ENCODE measurements at places on chromosomes 2 and 18.

GRCh38 chr18:76839086-76839794 lies 16.9 kb downstream of the ZNF236 start:
- DNase-seq, result no peak

GRCh38 chr18:59915606-59916005 lies 15.8 kb downstream of the PMAIP1 start:
- DNase-seq, result no peak

- DNase-seq, result no peak
These were observed 125.0 kb downstream of the LRP2 start for GRCh38 chr2:169237286-169237685.

DNA sequence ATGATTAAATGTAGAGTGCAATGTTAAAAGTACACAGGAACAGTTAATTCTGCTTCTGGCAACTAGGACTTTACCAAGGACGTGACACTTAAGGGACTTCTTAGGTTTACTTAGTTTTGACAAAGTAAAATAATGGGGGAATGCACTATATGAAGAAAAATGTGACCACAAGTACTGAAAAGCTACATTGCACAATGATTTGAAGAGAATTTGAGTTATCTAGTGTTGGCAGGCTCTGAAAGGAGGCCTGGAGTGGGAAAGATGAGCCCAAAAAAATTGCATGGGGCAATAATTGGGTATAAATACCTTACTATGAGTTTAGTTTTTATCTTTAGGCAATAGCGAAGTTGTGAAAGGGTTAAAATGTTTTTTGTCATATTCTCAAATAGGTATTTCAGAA lies 173.7 kb downstream of the DOK6 start:
- no peak for DNase-seq

DNA sequence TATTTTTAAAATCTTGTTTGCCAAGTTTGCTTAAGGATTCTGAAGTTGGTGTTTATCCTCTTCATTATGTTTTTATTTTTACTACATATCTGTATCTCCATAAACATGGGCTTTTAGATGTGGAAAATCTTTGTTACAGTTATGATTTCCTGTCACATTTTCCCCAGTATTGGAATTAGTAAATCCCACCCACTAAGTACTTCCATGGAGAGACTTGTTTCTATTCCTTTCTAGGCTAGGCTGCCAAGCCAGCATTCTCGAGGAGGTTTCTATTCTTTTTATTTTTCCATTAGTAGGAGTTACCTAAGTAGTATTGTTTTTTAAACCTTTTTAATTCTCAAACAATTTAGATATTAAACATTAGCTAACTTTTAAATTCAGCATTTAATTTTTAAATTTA lies 22.1 kb downstream of the PKP4 start:
- no peak for DNase-seq

GRCh38 chr18:33660696-33661310 lies 82.8 kb downstream of the ASXL3 start:
- DNase-seq, result no peak

- DNase-seq, result no peak
These were observed 145.4 kb upstream of the FOSL2 start for GRCh38 chr2:28247290-28247689.

DNA sequence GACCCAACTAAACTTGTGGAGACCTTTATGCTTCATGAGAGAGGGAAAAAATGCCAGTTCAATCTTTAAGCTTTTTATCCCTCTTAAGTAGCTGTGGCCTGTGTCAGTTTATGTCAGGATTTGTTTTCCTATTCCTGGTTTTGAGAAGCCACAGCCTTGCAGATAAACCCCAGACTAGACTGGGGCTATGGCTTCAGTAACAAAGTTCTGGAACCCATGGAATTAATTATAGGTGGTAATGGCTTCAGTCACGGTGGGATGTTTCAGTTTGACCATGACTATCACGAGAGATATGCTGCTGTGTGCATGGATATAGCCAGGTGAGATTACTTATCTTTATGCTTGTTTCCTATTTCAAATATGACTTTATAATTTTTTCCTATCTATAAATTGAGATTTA lies 134.8 kb downstream of the RAPGEF4 start:
- no peak for DNase-seq

GRCh38 chr2:143968860-143969259 lies 551.1 kb downstream of the ZEB2 start:
- no peak for DNase-seq

- DNase-seq, result no peak
These were observed 113.9 kb downstream of the MREG start for GRCh38 chr2:215899141-215900074.

DNA sequence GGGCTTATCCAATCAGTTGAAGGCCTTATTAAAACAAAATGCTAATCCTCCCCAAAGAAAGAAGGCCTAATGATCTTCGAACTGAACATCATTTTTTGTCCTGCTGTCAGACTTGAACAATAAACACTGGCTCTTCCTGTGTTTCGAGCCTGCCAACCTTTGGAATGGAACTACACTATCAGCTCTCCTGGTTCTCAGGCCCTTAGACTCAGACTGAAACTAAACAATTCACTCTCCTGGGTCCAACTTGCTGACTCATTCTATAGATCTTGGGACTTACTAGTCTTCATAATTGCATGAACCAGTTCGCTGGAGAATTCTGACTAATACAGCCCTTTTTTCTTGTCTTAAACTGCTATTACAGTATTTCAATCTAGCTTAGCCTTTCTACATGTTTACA lies 235.2 kb downstream of the LNPK start:
- DNase-seq, result no peak

DNA sequence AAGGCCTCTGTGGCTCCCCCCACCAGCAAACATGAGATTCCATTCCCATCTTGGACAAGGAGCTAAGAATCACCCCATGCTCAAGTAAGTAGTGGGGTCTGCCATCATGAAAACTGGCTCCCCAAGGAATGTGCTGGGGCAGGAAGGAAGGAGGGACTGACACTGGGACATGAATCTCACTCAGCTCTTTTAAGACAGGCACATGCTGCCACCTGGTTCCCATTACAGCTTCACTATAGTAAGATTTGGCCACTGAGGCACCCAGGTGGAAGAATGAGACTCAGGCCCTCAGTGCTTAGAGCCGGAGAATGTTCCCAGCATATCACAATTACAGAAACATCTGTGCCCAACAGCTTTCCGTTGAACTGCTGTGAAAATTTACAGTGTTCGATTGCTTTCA lies 38.7 kb downstream of the OSR1 start:
- DNase-seq, result no peak

- DNase-seq, result no peak
These were observed 13.4 kb downstream of the LAMA3 start for GRCh38 chr18:23702606-23703005.

All from stimulated activated naive CD4-positive, alpha-beta T cell (primary cell).